Left lung (tissue), 14 donors: ENCODE measurements at places on chromosomes 5 and 9. TPM values are rescaled to one million over a fixed set of nuclear protein-coding genes. Genes with fewer than 3 reads are reported as not detected.

The FBP1 gene
- total RNA-seq = 191 TPM

GRCh38 chr9:128124873-128125579 lies 2.5 kb downstream of the PTGES2 start:
- DNase-seq = peak; percentile 72

The PDE6A gene
- total RNA-seq = not detected

DNA sequence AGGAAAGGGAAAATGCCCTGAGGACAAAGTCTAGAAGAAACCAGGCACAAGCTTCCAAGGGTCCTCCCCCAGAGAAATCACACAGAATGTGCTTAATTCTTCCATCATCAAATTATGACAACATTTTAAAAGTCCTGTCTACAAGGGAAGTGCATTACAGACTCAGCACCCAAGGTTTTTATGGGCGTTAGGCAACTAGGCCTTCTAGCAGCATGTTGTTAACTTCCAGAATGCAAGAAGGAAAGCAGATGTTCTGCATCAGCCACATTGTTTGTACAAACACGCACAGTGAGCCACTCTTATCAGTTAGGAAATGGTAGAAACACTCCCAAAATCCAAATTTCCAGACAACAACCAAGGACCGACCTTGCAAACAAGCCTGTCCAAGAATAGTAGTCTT lies 26.5 kb downstream of the SMC5 start:
- no peak for DNase-seq

GRCh38 chr5:117160391-117160790 lies 585.8 kb upstream of the SEMA6A start:
- DNase-seq = no peak

GRCh38 chr9:10366171-10366779 lies 246.5 kb downstream of the PTPRD start:
- peak; percentile 50 for DNase-seq

- DNase-seq = no peak
These were observed 43.6 kb downstream of the TSPAN17 start for GRCh38 chr5:176690911-176691310.

GRCh38 chr9:114046237-114046755 lies 31.8 kb downstream of the AMBP start:
- DNase-seq = no peak

DNA sequence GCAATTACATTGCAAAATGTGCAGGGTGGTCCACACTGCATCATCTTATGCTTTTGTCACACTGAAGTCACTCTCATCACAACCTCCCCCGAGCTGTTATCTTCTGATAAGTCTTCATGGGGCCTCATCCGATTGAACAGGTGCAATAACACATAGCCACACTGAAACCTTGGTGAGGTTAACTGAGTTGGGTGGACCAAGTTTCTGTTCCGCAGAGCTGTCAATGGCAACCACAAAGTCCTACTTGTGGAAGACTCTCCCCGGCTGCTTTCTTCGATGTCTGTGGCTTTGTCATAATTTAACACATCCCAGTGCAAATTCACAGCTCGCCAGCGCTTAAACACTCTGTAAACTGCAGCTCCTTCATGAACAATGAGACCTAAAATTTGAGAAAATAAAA lies 112.2 kb downstream of the MARCHF11 start:
- DNase-seq = no peak

The GRM6 gene
- not detected for total RNA-seq

- DNase-seq = no peak
These were observed 129.6 kb upstream of the HMHB1 start for GRCh38 chr5:143682246-143682905.

GRCh38 chr9:94600715-94601114 lies 7.1 kb upstream of the FBP2 start:
- no peak for DNase-seq

The SPACA9 gene
- 7.8 TPM for total RNA-seq

GRCh38 chr9:1125741-1126140 lies 75.6 kb downstream of the DMRT2 start:
- DNase-seq = no peak
